Right lobe of liver (tissue), 6 donors: ENCODE measurements at places on chromosomes 13 and 19. TPM values are rescaled to one million over a fixed set of nuclear protein-coding genes. Genes with fewer than 3 reads are reported as not detected.
A peak's percentile ranks its signal among the peaks of the same experiment; 100 is the strongest.

The PRDX2 gene
- 172 TPM for total RNA-seq

The HSH2D gene
- total RNA-seq = 0.26 TPM

The TYROBP gene
- 24.7 TPM for total RNA-seq

The CGB2 gene
- not detected for total RNA-seq

The MAP3K10 gene
- total RNA-seq = 6.8 TPM

The PTGER1 gene
- total RNA-seq = not detected

- H3K36me3 ChIP-seq = no peaks in the 10 kb centered on the region
- H3K4me3 ChIP-seq = no peak overlapping the region
- no peaks in the 10 kb centered on the region for H3K4me1 ChIP-seq
- H3K27me3 ChIP-seq = no peaks in the 10 kb centered on the region
- DNase-seq = no peak
Measured at GRCh38 chr13:48125794-48126228, 30.9 kb upstream of the MED4 start.

- no peak for DNase-seq
- no peaks in the 10 kb centered on the region for H3K4me1 ChIP-seq
Measured at GRCh38 chr13:42396901-42397655, 125.1 kb downstream of the AKAP11 start.

- H3K4me1 ChIP-seq = no peaks in the 10 kb centered on the region
- H3K36me3 ChIP-seq = no peaks in the 10 kb centered on the region
- peak; percentile 75 for DNase-seq
Measured at GRCh38 chr13:51625555-51626345, 41.5 kb downstream of the WDFY2 start.

DNA sequence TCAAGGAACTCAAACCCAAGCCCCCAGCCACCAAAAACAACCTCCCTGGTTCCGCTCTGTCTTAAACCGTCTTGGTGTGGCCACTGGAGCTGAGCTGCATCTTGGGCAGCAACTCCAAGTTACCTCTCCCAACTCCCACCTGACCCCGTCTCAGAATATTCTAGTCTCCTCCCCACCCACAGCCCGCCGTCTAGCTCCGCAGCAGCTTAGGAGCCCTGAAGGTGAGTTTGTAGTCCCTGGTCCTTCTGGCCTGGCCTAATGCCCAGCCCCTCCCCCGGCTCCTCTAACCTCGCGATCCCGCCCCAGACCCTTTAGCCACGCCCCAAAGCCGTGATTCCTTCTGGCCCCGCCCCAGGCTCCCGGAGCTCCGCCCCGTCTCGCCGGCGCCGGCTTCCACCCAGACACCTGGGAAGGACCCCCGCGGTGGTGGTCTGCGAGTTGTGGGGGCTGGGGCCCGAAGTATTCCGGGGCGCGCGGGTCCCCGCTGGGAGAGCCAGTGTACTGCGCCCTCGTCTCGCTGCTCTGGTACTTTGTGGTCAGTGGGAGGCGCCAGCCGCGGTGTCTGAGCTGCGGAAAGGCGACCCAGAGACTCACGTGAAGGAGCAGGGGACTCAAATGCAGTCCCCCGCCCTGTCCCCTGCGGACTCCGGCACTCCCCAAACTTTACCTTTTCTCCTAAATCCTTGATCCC lies 2.5 kb upstream of the LHB start:
- H3K27ac ChIP-seq = no peak overlapping the region
- H3K27me3 ChIP-seq = no peaks in the 10 kb centered on the region
- H3K4me1 ChIP-seq = no peaks in the 10 kb centered on the region

GRCh38 chr13:47890146-47890814 lies 110.8 kb downstream of the SUCLA2 start:
- H3K27me3 ChIP-seq = no peaks in the 10 kb centered on the region
- H3K36me3 ChIP-seq = no peaks in the 10 kb centered on the region
- H3K4me1 ChIP-seq = no peaks in the 10 kb centered on the region
- no peak overlapping the region for H3K4me3 ChIP-seq
- DNase-seq = no peak

- H3K4me3 ChIP-seq = no peak overlapping the region
- no peak overlapping the region for H3K27ac ChIP-seq
- H3K36me3 ChIP-seq = no peaks in the 10 kb centered on the region
- no peak for DNase-seq
- H3K27me3 ChIP-seq = no peaks in the 10 kb centered on the region
- H3K4me1 ChIP-seq = peaks cover 12% of the 10 kb centered on the region
Measured at GRCh38 chr19:8626842-8627241, 3.6 kb upstream of the NFILZ start.

DNA sequence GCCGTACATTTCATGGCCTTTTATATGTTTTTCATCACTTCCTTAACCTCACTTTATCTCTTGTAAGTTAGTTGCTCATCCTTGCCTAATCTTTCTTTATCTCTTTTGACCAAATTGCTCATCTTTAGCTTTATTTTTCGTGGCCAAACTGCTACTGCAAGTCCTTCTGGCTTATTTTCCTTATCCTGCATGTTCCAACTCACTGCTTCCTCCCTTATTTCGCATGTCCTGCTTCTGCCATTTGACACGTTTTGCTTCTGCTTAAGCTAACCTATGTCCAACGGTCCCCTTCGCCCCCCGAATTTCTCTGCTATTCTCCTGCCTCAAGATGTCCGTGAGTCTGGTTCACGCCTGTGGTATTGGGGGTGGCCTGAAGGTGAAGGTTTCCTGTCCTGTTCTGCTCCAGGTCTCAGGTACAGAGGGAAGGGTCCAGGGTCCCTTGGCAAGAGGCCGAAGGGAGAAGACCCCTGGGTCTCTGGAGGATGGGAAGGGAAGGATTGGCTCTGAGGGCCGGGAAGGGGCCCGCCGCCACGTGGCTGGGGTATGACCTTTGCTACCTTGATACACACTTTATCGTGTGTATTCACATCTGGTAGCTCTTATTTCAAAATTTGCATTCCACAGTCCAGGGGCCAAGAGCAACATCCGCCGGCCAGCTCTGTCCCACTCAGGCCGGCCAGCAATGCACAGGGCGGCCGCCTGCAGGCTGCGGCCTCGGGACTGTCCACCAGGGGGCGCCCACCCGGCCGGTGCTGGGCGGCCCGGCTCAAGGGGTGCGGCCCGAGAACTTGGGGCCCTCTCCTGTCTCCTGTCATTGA lies 2.9 kb upstream of the C19orf85 start:
- H3K4me1 ChIP-seq = peaks cover 16% of the 10 kb centered on the region
- H3K4me3 ChIP-seq = no peak overlapping the region
- no peaks in the 10 kb centered on the region for H3K36me3 ChIP-seq
- peak overlapping the region; percentile 46 for H3K27ac ChIP-seq
- peak; percentile 82 for DNase-seq

- no peak overlapping the region for H3K4me3 ChIP-seq
- no peaks in the 10 kb centered on the region for H3K36me3 ChIP-seq
- H3K27ac ChIP-seq = no peak overlapping the region
Measured at GRCh38 chr19:6803036-6803404, 30.5 kb downstream of the VAV1 start.

- DNase-seq = peak; percentile 81
- H3K4me3 ChIP-seq = peak overlapping the region; percentile 44
- no peaks in the 10 kb centered on the region for H3K36me3 ChIP-seq
- peak overlapping the region; percentile 52 for H3K27ac ChIP-seq
- H3K27me3 ChIP-seq = no peaks in the 10 kb centered on the region
Measured at GRCh38 chr19:55216461-55217198, 7.3 kb upstream of the PTPRH start.

DNA sequence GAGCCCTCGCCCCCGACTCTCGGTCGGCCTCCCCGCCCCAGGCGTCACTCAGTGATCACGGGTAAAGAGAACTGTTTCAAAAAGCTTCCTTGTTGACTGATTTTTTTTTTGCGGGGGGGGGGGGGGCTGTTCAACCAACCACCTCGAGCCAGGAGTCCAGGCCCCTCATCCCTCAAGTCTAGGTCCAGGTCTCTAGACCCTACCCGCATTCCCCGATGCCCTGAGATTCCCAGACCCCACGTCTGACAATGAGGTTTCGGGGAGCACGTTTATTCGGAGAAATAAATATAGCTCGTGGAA lies 4.3 kb downstream of the HRC start:
- no peak for DNase-seq
- H3K4me3 ChIP-seq = peak overlapping the region; percentile 73
- no peaks in the 10 kb centered on the region for H3K27me3 ChIP-seq
- no peaks in the 10 kb centered on the region for H3K36me3 ChIP-seq

DNA sequence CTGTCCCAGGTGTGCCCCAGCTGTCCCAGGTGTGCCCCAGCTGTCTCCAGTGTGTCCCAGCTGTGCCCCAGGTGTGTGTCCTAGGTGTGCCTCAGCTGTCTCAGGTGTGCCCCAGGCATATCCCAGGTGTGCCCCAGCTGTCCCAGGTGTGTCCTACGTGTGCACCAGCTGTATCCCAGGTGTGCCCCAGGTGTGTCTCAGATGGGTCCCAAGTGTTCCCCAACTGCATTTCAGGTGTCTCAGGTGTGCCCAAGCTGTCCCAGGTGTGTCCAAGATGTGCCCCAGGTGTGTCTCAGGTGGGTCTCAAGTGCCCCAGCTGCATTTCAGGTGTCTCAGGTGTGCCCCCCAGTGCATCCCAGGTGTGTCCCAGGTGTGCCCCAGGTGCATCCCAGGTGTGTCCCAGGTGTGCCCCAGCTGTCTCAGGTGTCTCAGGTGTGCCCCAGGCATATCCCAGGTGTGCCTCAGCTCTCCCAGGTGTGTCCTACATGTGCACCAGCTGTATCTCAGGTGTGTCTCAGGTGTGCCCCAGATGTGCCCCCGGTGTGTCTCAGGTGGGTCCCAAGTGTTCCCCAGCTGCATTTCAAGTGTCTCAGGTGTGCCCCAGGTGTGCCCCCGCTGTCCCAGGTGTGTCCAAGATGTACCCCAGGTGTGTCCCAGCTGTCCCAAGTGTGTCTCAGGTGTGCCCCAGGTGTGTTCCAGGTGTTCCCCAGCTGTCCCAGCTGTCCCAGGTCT lies 1.3 kb upstream of the GRK1 start:
- H3K27ac ChIP-seq = no peak overlapping the region
- H3K4me3 ChIP-seq = no peak overlapping the region
- no peaks in the 10 kb centered on the region for H3K4me1 ChIP-seq

DNA sequence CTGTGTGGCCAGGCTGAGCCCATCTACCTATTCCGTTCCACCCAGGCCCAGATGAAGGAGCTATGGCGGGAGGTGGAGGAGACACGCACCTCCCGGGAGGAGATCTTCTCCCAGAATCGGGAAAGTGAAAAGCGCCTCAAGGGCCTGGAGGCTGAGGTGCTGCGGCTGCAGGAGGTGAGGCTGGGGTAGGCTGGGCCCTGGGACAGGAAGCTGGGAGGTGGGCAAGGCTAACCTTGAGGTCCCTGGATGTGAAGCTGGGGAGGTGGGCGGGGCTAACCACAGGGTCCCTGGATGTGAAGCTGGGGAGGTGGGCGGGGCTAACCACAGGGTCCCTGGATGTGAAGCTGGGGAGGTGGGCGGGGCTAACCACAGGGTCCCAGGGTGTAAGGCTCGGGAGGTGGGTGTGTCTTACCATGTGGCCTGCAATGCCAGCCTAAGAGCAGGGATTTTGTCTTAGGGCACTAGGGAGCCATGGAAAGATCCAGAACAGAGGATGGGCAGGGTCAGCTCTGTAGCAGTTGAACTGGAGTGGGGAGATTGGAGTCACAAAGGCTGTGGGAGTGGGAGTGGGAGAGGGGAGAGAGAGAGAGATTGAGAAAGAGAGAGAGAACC lies 36.9 kb downstream of the KCNC3 start:
- DNase-seq = no peak
- H3K27me3 ChIP-seq = no peaks in the 10 kb centered on the region
- H3K4me1 ChIP-seq = no peaks in the 10 kb centered on the region
- no peaks in the 10 kb centered on the region for H3K36me3 ChIP-seq
- no peak overlapping the region for H3K27ac ChIP-seq

DNA sequence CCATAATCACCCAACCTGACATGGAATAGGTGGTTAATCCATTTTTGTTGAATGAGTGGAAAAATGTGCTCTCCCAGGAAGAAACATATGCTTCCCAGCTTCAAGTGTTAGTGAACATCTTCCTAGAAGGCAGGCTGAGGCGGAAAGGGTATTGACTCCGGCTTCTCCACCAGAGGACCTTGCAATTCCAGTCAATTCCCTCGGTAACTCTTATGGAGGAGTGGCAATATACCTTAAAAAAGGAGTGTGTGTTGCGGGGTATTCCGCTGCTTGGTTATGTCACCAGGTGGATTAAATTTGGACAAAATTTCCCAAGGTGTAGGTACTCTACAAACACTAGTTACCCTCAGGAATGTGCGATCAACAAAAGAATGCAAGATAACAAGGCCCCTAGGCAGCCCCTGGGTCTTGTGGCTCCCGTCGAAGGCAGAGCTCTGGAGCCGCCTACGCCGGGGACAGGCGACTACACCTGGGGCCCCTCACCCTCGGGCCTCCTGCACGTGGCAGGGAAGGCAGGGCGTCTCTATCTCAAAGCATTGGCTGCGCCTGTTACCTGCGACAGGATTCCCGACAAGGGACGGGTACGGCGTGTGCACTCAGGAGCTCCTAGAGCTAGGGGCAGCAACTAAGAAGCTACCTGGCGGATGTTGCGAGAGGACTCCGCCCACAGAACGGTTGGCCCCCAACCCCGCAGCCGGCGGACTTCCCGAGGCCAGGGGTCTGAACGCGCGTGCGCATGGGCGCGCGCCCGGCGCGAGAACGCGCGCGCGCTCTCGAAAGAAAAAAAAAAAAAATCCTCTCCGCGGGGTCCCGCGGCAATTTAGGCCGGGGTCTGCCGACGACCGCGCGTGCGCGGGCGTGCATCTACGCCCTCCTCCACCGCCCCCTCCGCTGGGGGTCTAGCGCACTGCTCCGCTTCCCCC lies at the start of gene WDR87:
Gene WDR87 (minus strand): TSS at position 649 of the 923 bp plus-strand sequence. CDS start 8,355 bp downstream, outside the sequence.
- DNase-seq = peak; percentile 47
- no peaks in the 10 kb centered on the region for H3K27me3 ChIP-seq
- no peaks in the 10 kb centered on the region for H3K4me1 ChIP-seq
- H3K36me3 ChIP-seq = no peaks in the 10 kb centered on the region

DNA sequence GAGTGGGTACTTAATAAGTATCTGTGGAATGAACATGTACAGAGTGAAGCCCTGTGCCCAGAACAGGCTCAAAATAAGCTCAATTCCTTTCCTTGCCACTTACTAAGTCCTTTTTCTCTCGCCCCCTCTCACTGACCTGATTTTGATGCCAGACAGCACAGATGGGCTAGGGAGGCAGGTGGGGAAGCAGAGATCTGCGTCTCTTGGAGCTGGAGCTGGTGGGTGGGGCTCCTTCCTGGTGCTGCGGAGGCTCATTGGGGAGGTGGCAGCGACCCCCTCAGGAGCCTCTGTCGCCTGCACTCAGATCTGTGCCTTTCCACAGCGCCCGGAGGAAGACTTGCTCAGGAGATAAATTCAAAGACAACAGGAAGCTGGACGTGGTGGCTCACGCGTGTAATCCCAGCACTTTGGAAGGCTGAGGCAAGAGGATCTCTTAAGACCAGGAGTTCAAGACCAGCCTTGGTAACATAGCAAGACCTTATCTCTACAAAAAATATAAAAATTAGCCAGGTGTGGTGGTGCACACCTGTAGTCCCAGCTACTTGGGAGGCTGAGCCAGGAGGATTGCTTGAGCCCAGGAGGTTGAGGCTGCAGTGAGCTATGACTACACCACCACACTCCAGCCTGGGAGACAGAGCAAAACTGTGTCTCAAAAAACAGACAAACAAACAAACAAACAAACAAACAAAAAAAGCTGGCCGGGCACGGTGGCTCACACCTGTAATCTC lies 14.6 kb downstream of the AKT2 start:
- no peak overlapping the region for H3K27ac ChIP-seq
- H3K4me3 ChIP-seq = no peak overlapping the region
- DNase-seq = no peak
